ENCODE measurements at places on chromosomes 16 and 17. TPM values are rescaled to one million over a fixed set of nuclear protein-coding genes. Genes with fewer than 3 reads are reported as not detected.
A peak's percentile ranks its signal among the peaks of the same experiment; 100 is the strongest.

GRCh38 chr17:31511195-31511578, 119.7 kb downstream of the RAB11FIP4 start:
- no peak for DNase-seq

- no peak for DNase-seq
These were observed 25.1 kb upstream of the MEAK7 start for GRCh38 chr16:84529607-84530006.

TP53TG3B gene
- polyA plus RNA-seq = not detected

DNA sequence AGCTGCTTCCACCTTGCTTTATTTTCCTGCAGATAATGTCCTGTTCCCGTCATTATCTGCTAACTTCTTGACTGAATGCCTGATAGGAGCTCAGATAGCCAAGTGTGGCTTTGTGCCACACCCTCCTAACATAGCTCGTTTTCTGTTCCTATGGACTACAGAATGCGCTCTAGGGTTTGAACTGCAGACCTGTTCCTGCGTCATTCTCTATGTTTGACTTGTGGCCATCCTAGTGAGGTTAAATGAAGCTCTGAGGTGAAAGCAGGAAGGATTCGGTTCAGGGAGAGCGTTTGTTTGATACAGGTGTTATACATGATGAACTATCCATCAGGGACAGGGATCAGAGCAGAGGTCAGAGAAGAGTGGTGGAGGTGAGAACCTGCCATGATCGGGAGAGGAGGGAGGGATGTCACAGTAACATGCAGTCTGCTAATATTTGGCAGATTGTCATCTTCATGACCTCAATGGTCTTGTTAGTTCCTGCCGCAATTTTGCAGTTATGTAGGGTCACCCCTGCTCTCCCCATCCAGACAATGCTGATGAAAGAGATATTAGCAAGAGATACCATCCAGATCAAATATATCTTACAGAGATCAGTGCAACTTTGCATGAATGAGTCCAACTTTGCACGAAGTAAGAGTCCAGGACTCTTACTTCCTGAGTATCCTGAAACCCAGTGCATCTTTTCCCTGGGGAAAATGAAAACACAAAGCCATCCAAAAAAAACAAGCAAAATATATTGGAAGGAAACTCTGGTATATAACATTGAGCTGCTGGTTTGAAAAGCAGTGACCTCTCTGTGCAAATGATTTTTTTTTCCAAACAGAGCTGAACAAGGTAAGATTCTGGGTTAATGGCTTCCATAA, 32.8 kb downstream of the MPHOSPH6 start:
- no peak for DNase-seq

DNA sequence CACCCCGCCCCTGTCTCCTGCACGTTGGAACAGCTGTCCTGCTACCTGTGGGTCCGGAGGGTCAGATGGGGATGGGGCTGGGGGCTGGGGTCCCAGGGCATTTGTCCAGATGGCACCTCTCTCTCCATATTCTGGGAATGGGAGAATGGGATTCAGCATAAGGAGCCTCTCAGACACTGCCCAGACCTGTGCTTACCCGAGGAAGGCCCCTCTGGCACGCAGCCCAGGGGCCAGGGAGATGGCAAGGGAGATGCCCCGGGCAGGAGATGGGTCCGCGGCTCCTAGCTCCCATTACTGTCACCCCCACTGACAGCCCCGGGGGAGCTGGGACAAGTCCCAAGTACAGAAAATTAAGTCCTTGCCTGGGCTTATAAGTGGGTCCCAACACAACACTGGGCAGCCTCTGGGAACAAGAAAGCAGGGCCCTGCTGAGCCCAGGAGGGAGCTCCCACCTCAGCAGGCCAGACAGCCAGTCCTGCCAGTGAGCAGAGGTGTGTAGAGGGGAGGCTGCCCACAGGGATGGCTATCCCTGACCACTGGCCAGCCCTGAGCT, 1.8 kb downstream of the VASN start:
- DNase-seq = peak; percentile 37

GALR2 gene
- polyA plus RNA-seq = 0.15 TPM

STAC2 gene
- polyA plus RNA-seq = not detected

DNA sequence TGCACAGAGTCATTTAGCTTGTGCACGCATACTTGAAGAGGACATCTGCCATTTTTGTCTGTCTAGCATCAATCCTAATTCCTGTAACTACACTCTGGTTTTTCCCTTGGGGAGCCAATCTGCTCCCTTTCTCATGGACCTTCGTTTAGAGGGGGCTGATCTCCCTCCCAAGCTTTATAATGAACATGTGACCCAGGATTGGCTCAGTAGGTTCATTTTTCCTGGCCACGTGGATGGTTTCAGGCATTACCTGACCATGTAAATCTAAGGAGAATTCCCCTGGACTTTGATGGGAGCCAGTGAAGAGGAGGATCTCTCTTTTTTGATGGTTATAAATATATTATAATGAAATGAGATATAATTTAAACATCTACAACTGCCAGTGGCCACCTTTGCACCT, 56.8 kb upstream of the HS3ST2 start:
- no peak for DNase-seq

DNA sequence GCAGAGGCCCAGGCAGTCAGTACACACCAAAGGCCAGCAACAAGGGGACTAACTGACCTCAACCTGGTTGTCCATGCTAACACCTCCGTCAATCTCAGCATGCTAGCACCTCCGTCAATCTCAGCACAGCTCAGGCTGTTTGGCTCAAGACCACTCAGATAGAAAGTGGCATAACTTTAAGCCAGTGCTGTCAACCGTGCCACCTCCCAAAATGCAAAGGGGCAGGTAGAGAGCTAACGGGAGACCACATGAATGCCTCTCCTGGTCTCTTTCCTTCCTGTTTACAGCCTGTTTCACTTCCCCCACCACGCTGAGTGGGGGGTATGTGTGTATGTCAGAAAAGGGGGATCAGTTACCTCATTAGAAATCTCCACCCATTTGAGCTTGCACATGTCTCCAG, 3.3 kb downstream of the UBTF start:
- DNase-seq = no peak

- no peak for DNase-seq
These were observed 348 bp downstream of the MPP2 start for GRCh38 chr17:43906951-43907424.

GRCh38 chr16:88333848-88334777, 48.6 kb upstream of the ZNF469 start:
- DNase-seq = no peak

FKBP10 gene
- 99.6 TPM for polyA plus RNA-seq

DNA sequence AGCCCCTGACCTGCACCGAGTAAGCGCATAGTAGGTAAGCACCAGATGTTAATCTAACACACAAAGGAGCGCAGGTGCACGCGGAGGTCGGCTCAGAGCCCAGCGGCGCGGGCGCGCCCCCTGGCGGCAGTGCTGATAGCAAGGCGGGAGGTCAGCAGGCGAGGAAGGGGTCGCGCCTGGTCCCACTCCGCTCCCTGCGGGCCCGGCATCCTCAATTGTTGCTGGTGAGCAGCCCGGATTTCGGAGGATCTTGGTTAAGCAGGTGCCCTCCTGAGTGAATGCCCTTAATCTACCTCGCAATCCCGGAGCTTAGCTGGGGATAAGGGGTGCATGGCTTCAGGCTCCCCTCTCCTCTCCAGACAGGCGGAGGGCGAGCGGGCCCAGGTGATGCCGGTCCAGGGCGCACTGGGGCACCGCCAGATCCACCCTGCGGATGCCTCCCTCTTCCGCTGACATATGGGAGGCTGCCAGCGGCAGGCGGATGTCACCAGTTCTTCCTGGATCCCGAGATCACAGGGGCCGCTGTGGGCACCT, 4.0 kb upstream of the WNT3 start:
- DNase-seq = no peak

SDR42E2 gene
- polyA plus RNA-seq = not detected

DNA sequence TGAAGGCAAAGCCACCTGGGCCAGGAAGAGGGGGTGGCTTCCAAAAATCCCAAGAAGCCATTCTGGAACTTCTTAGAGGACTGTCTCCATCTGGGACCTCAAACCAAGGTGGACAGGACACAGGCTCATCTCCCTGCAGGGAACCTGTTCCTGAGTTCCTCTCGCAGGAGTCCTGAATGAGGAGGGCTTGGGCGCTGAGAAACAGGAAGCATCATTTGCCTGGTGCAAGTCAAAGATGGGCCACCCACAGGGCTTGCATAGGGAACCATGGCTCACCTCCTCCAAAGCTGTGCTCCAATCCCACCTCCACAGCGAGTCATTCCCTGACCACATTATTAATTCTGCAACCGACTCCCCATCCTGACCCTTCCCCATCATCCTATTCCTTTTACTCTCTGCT, 55.0 kb upstream of the RPL38 start:
- DNase-seq = no peak

NPW gene
- 0.18 TPM for polyA plus RNA-seq

TP53TG3 gene
- polyA plus RNA-seq = not detected

DNA sequence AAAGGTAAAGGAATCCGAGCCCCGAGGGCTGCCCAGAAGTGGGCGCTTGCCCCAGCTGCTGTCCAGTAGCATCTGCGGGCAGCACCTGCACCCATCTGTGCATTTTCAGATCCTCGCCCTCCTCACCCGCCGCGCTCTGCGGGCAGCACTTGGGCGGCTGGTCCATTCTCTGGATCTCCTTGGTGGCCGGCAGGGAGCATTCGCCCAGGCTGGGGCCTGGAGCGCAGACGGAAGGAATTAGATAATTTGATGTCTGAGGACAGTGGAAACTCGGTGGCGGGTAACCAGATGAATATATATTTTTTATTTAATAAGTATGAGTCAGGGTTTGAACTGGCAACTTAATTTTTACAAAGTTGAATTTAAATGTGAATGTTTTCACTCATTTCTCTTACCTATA, 88.5 kb downstream of the NPIPB11 start:
- DNase-seq = no peak

GRCh38 chr16:11562411-11562810, 24.3 kb downstream of the LITAF start:
- DNase-seq = peak; percentile 77

- no peak for DNase-seq
These were observed 157.8 kb upstream of the RPH3AL start for GRCh38 chr17:510226-510917.

KRT12 gene
- not detected for polyA plus RNA-seq

GRCh38 chr17:62870030-62870541, 62.0 kb upstream of the MARCHF10 start:
- peak; percentile 47 for DNase-seq

IGSF6 gene
- not detected for polyA plus RNA-seq

- no peak for DNase-seq
These were observed 29.3 kb upstream of the KDM8 start for GRCh38 chr16:27174007-27174406.

GRCh38 chr17:41538565-41538991, 10.5 kb upstream of the KRT19 start:
- peak; percentile 83 for DNase-seq

DNA sequence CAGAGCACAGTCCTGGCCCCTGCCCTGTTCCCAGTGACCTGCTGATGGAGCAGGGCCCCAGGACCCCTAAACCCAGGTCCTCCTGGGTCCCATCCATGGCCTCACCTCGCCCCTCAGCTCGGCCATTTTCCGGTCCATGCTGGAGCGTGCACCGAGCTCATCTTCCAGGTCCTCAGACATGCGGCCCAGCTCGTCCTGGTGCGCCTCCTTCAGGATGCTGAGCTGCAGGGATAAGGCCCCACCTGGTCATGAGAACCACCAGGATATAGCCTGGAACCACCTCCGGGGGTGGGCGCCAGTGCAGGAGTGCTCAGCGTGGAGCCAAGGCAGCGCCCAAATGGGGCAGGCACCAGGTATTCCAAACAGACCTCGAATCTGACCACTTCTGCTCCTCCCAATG, 17.9 kb downstream of the CCDC102A start:
- DNase-seq = no peak

SLC2A4 gene
- polyA plus RNA-seq = 0.02 TPM

DNA sequence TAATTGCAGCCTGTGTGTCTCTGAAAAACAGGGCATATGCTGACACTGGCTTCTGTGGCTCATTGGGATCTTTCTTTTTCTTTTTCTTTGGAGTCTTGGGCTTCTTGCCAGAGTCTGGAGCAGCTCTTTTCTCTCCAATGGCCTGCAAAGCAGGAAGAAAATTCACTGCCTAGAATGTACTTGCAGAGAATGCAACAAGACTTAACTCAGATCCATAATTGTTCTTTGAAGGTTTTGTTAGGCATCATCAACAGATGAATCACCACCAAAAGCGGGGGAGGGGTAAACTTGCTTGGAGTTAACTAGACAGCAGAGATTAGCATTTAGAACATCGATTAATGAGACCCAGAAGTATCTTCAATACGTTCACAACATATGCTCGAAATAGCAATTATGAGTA, 100.9 kb downstream of the TOX3 start:
- DNase-seq = no peak

- peak; percentile 92 for DNase-seq
These were observed 8.2 kb upstream of the CSNK1D start for GRCh38 chr17:82281502-82282238.

GRCh38 chr16:82657239-82657638, 30.5 kb downstream of the CDH13 start:
- peak; percentile 30 for DNase-seq

- DNase-seq = peak; percentile 56
These were observed 30.6 kb upstream of the MMD start for GRCh38 chr17:55452139-55452790.

- no peak for DNase-seq
These were observed 7.2 kb downstream of the CTF1 start for GRCh38 chr16:30903596-30903995.

DNA sequence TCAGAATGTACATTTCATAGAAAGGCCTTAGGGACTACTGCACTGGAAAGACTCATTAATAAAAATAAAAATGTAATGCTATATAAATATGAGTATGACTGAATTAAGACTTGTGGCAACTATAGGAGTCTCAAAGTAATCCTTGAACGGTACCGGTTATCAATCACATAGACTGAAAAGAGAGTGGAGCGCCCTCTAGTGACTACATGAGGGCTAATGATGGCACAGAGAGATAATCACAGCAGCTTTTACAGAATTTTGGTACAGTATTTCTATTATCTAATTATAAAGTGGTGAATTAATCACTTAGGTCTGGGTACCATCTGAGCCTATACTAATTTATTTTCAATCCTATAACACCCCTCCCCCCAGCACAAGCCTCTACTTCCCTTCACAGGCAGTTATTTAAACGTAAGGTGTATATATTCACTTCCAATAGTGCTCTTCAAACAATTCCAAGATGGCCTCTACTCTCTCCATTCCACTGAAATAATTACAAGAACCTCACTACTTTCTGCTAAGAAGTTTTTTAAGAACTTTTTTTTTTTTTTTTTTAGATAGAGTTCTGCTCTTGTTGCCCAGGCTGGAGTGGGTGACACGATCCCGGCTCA, 40.7 kb upstream of the ANKFY1 start:
- DNase-seq = peak; percentile 35

NUPR1 gene
- 56.1 TPM for polyA plus RNA-seq

PRSS36 gene
- 0.54 TPM for polyA plus RNA-seq
